PC-3 (cell line): ENCODE measurements at places on chromosomes 16 and 17. TPM values are rescaled to one million over a fixed set of nuclear protein-coding genes. Genes with fewer than 3 reads are reported as not detected.

Gene DCTN5
- total RNA-seq, result 19.7 and 29.1 TPM in 2 replicates

- no peak for DNase-seq
Measured at GRCh38 chr17:57102122-57102521, 17.1 kb downstream of the AKAP1 start.

DNA sequence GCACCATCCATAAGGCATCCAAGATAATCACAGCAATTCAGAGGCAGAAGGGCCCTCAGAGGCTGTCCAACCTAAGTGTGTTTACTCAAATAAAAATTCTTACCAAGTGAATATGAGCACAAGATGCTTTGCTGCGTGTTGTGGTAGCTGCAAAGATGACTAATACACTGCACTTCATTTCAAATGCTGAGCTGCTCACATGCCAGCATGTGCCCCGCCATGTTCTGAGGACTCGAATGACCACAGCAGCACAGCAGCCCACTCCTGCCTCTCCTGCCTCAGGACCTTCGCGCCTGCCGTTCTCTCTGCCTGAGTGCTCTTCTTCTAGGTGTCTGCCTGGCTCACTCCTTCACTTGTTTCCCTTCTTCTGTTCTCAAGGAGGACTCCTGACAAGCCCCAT, 19.0 kb downstream of the PIK3R5 start:
- no peak for DNase-seq

DNA sequence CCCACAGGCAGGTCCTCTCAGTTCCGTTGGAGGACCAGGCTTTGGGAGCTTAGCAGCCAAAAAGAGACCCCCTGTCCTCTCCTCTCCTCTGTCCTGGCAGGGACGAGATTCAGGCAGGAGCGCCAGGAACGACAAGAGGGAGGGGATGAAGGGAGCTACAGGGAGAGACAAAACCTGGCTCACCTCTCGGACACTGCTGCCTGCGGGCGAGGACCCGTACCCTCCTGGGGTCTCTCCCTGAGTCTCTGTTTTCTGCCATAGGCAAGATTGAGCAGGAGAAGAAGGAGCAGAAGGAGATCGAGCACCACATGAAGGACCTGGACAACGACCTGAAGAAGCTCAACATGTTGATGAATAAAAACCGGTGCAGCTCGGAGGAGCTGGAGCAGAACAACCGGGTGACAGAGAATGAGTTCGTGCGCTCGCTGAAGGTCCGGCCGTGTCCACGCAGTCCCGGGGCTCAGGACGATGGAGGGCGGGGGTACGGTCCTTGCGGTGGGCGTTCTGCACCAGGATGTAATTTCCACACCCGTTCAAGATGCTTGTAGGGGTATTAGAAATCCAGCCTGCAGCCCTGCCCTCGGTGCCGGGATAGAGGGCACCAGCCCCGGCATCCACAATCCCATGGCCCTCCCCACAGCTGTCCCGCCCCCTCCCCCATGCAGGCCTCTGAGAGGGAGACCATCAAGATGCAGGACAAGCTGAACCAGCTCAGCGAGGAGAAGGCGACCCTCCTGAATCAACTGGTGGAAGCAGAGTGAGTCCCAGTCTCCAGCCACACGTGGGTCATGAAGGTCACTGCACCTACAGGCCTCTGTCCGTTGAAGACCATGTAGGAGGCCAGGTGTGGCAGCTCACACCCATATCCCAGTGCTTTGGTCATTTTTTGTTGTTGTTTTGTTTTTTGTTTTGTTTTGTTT, 13.8 kb upstream of the GAA start:
- DNase-seq, result no peak

GRCh38 chr16:85836706-85837582, 37.4 kb downstream of the COX4I1 start:
- DNase-seq, result no peak

DNA sequence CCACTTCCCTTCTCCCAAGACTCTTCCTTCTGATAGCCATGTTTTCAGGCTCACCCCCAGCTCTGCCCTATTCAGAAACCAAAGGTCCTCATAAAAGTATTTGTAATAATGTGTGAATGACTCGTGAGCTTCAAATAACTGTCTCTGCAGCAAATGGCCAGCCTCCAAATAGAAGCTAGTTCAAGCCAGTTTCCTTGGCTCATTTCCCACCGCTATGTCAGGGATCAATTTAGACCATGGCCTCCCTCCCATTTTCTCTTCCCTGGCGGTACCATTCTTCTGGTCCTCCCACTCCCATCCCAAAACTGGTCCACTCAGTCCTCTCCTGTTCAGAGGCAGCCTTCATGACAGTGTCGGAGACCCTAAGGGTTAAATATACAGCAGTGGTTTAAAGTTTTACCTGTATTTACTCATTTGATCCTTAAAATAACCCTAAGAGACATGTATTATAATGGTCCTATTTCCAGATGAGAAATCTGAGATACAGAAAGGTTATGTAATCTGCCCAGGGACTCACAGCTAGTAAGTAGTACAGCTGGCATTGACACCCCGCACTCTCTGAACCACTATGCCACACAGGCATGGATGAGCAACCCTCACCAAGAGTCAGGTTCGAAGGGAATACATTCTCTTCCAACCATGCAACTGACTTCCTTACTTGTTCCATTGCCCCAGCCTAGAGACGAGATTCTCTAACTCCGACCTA, 42.9 kb downstream of the GAS7 start:
- no peak for DNase-seq

- no peak for DNase-seq
Measured at GRCh38 chr17:17469996-17470395, 6.8 kb upstream of the MED9 start.

GRCh38 chr17:57747221-57748017, 2.3 kb upstream of the CCDC182 start:
- DNase-seq, result peak; percentile 83

GRCh38 chr16:54080524-54081008, 206.0 kb downstream of the IRX3 start:
- DNase-seq, result peak; percentile 94
